Right hindlimb (tissue), 1 donor: ENCODE measurements at places on chromosomes 1 and 21.

GRCh38 chr1:77081834-77082233 is 137.4 kb downstream of the PIGK start:
- peak; percentile 34 for DNase-seq

- no peak for DNase-seq
Observed at GRCh38 chr1:40385437-40386358, 12.2 kb downstream of the SMAP2 start.

GRCh38 chr1:171128463-171128862 is 37.8 kb downstream of the FMO3 start:
- no peak for DNase-seq

- no peak for DNase-seq
Observed at GRCh38 chr1:104830534-104830933, 1080.8 kb downstream of the AMY1C start.

DNA sequence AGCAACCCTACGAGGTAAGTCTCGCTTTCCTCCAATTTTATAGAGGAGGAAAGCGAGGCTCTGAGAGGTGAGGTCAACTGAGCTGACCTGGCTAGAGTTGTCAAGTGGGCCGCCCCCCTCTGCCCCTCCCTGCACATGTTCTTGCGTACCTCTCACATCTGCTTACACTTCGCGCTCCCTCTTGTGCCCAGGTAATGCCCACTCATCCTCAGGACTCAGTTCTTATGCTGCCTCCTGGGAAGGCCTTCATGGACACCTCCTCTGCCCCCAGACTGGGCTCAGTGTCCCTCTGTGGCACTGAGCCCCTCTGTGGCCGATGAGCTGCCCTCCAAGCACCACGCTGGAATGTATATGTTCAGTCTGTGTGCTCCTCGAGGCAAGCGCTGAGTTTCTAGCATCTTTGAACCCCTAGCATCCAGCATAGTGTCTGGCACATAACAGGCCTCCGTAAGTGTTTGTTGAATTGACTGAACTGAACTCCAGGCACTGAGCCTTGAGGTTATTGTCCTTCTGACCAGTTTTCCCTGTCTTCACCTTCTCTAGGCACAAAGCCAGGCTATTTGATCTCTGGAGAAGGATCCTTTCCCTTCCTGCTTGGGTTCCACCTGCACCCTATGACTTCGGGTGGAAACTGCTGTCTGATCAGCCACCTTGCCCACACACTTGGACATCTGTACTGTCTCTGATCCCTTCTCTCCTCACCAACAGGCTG is 13.5 kb downstream of the MOV10 start:
- DNase-seq: no peak

GRCh38 chr1:148315071-148315811 is 163.2 kb upstream of the NBPF11 start:
- DNase-seq: no peak

DNA sequence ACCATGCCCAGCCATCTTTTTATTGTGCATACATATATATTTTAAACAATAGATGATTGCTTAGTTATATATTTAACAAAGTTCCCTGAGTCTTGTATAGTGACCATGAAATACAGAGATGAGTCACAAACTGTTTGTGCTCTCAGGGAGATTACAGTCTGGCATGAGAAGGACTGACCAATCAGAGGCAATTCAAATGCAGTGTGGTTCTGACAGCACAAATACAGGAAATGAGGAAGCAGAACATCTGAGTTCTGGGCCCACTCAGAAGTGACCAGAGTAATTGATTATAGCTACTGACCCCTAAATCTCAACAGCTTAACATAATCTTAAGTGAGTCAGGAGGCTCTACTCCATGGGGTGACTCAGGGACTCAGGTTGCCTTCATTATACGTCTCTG is 534.5 kb downstream of the OMA1 start:
- no peak for DNase-seq

DNA sequence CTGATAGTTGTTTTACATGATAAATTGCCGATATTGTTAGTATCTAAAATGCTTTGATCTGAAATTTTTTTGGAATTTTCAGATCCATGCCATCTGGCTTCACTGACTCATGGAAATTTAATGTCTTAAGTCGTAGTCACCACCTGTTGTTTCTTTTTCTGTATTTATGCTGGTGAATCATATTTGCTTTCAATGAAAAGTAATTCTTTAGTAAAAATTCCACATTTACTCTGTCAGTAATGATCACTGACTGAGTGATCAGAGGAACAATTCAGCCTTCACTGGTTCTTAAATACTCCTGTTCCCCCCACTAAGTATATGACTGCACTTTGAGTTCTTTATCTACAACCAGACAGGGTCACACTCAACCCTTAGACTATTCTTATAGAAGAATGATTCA is 185.6 kb upstream of the NRIP1 start:
- no peak for DNase-seq

DNA sequence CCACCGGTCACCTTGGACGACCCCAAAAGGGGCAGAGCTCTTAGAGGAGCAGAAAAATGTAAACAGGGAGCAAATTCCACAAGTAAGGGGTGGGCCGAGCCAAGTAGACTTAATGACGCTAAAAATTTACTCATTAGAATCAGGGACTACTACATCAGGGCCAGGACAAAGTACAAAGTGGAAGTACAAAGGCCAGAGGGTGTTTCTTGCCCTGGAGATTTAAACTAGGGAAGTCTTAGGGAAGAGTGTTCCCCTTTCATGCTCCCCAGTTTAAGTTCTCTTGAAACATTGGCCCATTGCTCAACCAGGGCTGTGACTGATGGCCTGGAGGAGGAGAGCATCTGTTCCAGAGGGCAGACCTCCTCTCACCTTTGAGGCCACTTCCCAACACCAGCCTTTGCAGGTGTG is 48.6 kb downstream of the BACH1 start:
- DNase-seq: no peak

- peak; percentile 14 for DNase-seq
Observed at GRCh38 chr1:70487910-70488665, 77.0 kb downstream of the CTH start.

- no peak for DNase-seq
Observed at GRCh38 chr21:17527240-17527639, 14.4 kb downstream of the CXADR start.

DNA sequence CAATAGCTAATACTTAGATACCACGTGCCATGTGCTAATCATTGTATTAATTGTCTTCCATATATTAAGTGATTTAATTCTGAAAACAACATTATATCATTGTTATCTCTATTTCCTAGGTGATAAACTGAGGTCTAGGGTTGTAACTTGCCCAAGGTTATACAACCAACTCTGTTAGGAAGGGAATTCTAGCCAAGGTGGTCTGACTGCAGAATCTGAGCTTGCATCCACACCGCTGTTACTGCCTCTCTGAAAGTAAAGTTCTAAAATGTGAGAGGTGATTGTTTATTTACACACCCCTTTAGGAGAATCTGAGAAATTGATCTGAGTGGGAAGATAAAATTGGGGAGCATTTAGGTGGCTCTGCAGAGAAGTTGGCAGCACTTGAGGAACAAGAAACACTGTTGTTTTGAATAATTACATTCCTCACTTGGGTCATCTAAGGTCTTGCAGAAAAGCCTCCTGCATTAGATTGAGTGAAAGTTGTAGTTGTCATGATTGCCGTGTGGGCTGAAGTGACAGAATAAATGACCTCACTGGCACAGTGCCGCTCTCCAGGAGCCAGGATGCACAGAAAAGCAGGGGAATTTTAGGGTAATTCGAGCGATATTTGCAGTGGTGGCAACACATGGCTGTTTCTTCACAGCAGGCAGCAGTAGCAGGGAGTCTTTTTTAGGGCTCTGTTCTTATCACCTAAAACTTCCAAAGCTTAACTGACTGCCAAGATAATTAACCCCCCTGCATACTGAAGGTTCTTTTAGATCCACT is 121.7 kb downstream of the ADGRL4 start:
- DNase-seq: no peak

DNA sequence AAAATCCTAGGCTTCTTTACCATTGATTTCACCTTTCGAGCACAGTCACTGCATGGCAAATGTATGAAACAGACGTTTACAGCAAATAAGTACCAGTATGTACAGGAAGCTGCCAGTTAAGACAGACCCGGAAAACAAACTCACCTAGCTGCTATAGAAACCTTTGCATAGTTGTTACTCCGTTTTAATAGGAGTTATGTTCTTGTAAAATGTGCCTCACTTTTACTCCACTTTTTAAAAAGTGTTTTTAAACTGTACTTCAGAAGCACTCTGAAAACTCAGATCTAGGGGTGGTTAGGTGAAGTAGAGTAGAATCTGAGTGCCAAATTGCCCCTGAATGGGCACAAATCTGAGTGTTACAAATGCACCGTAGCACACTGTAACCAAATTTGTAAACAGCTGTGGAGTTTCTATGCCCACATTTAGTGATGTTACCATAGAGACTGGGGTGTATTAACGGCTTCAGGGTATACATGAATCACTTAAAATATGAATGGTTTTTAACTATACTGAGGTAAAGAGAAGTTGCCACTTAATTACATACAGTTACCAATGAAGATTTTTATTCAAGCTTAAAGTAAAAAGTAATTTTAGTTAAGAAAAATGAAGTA is 30.7 kb downstream of the CNIH4 start:
- DNase-seq: no peak

DNA sequence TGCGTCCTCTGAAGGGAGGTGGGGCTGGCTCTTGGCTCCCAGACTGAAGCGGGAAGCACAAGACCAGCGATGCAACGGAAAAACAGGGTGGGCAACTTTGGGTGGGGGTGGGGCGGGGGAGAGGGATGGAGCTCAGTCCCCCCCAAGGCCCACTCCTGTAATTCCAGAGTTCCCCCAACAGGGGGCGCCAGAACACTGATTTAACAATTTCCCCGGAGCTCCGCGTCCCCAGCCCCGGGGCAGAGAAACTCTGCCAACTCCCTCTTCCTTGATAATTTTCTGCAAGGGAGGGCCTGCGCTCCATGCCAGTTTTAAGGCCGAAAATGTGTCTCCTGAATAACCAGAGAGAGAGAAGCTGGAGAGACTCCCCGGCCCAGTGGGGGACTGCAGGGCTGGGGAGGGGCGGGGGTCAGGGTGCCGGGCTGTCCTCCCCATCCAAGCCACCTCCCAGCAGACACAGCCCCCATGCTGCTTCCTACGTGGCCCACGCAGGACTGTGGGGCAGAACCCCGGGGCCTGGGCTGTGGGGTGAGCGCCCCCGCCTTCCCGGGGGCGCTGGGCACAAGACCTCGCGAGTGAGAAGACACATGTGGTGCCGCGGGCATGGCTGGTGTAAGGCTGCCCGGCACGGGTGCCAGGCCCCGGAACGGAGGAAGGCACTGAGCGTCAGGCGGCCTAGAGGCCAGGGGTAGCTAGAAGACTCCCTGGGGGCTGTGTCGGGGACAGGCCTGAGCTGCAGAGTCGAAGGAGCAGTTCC is 51.4 kb downstream of the KIF21B start:
- DNase-seq: peak; percentile 85

- DNase-seq: no peak
Observed at GRCh38 chr1:35931446-35932157, 697 bp downstream of the AGO3 start.

DNA sequence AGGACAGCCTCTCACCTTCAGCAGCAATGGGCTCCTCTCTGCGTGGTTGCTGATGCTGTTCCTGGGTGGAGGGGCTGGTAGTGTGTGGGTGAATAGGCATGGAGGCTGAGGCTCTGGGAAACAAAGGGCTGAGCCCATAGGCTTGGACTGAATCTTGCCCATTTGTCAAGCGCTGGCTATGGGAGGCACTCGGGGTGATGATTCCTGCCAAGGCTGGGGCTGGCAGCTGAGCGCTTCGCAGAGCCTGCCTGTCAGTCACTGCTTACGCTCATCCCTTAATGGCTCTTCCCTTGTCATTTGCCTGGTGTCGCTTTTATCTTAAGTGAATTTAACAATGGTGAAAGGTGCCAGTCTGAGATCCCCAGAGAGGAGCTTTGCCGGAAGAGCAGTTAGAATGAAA is 353.3 kb downstream of the PBX1 start:
- DNase-seq: no peak

- no peak for DNase-seq
Observed at GRCh38 chr1:189374816-189375215, 1102.8 kb downstream of the BRINP3 start.

DNA sequence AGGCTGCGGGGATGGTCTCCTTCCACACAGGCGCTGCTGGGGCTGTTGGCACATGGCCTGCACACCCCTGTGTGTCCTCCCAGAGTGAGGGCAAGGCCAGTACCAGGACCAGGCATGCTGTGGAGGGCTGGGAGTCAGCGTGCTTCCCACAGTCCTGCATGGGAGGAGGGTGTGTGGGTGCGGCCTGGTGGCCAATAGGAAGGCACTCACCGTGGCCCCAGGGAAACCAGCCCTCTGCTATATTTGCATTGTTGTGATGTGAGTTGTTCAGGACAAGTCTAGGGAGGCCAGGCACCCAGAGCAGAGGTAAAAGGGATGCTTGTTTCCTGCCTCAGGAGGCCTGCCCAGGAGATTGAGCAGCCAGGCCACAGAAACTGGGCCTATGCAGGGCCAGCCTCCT is 59.5 kb downstream of the S100B start:
- no peak for DNase-seq

DNA sequence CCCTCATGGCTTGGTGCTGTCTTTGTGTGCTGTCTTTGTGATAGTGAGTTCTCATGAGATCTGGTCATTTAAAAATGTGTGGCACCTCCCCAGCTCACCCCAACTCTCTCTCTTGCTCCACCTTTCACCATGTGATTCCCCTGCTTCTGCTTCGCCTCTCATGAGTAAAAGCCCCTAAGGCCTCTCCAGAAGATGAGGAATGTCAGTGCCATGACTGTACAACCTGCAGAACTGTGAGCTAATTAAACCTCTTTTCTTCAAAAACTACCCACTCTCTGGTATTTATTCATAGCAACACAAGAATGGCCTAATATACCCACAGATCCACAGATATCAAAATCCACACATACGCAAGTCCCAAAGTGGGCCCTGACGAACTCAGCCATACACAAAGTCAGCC is 88.9 kb upstream of the PPP2R5A start:
- no peak for DNase-seq
